ENCODE measurements at places on chromosomes 6 and 20.

- no peaks in the 10 kb centered on the region for H3K4me1 ChIP-seq
- H3K36me3 ChIP-seq, result no peaks in the 10 kb centered on the region
- H3K27ac ChIP-seq, result no peak overlapping the region
- no peak for DNase-seq
These were observed 30.1 kb upstream of the MAFB start for GRCh38 chr20:40718982-40719729.

- H3K27me3 ChIP-seq, result no peaks in the 10 kb centered on the region
- no peak for DNase-seq
- peaks cover 20% of the 10 kb centered on the region for H3K4me1 ChIP-seq
- no peak overlapping the region for H3K27ac ChIP-seq
- peaks cover 35% of the 10 kb centered on the region for H3K36me3 ChIP-seq
These were observed 19.9 kb downstream of the ATXN1 start for GRCh38 chr6:16741112-16742016.

DNA sequence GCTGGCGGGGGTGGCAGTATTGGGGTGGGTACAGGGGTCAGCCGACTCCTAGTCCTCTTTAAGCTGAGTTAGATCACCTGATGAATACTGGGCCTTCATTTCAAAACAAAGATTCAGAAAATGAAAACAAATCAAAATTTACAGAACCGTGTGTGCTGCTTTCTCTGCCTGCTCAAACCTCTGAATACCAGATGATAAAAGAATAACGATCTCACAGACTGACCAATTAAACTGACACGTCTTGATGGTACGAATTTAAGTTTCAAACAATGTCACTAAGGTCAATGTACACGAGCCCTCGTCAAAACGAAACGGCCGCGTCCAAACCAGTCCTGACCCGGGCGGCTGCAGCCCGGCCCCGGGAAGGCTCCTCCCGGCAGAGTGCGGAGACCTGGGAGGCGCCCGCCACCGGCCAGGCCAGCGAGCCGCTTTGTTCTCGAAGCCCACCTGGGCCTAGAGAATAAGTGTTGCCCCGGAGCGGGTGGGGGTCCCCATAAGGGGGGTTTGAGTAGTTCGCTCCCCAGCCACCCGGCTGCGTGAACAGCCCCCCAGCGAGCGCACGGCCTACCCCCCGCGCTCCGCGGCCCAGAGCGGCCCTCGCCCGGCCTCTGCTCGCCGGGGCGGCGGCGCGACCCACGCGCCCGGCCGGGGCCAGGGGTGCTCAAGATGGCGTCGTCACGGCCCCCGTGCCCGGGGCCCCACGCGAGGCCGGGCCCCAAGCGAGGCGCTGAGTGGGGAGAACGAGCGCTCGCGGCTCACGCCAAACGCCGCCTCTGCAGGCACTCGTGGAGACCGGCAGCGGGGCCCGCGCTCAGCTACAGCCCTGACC, 728 bp downstream of the PSMA7 start:
- peak overlapping the region; percentile 90 for H3K4me3 ChIP-seq
- H3K27me3 ChIP-seq, result no peaks in the 10 kb centered on the region
- no peak for DNase-seq
- peaks cover 27% of the 10 kb centered on the region for H3K4me1 ChIP-seq
- peaks cover 9% of the 10 kb centered on the region for H3K36me3 ChIP-seq

GRCh38 chr6:5950361-5950785, 56.4 kb downstream of the NRN1 start:
- H3K27ac ChIP-seq, result no peak overlapping the region
- peaks cover 5% of the 10 kb centered on the region for H3K36me3 ChIP-seq
- DNase-seq, result no peak
- peaks cover 2% of the 10 kb centered on the region for H3K27me3 ChIP-seq
- H3K4me1 ChIP-seq, result no peaks in the 10 kb centered on the region

DNA sequence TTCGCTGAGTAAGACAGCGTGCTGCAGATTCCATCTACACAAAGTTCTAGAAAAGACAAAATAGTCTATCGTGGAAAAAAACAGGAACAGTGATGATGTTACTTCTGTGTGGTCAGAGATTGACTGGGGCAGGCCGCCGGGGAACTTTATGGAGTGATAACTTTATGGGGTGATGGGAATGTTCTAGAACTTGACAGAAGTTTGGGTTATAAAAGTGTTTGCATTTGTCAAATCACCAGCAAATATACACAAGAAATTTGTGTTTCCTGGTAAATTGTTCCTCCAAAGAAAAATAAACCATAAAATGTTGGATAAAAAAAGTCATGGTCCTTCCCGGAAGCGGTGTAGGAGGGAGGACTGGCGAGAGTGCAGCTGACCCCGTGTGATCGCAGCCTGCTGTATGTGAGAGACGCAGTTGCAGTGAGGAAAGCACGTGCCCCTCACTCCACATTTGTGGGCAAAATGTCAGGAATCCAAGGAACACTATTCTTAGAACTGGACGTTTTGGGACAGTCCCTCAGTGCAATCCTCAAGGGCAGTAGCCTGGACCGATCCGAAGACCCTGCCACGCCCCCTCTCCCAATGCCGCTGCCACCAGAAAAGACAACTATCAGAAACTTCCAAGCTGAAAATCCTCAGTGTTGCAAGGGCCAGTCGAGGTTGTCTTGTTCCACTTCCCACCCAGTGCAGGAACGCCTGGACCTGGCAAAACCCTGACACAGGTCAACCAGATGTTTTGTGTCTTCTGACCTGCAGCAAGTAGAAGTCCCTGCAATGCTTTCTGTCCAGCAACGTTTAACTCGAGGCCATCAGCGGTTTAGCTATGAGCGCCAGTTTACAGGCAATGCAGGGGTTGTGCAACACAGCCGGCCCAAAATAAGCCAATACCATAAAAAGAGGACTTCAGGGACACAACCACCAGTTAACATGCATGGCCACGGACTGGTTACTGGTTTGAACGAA, 80.5 kb upstream of the QKI start:
- no peak overlapping the region for H3K4me3 ChIP-seq
- H3K4me1 ChIP-seq, result peaks cover 3% of the 10 kb centered on the region
- DNase-seq, result no peak
- H3K27me3 ChIP-seq, result peaks cover 15% of the 10 kb centered on the region
- H3K27ac ChIP-seq, result no peak overlapping the region

DNA sequence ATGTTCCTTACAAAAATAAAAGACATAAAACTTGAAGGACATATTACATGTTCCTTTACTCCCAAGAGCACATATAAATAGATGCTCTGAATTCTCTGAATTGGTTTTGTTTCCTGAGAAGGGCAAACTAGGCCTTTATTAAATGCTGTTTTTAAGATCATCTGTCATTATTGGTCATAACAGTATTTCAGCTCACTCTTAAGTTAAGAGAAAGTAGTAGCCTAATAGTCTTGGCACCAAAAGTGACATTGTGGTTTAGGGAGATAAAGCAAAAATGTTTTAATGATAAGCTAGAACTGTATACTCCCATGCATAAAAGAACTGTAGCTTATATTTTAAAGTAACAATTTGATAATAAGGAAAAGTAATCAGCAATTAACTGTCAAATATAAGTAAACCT, 361.1 kb upstream of the PTCHD4 start:
- H3K27me3 ChIP-seq, result no peaks in the 10 kb centered on the region
- no peak for DNase-seq
- no peak overlapping the region for H3K27ac ChIP-seq
- no peaks in the 10 kb centered on the region for H3K4me1 ChIP-seq

DNA sequence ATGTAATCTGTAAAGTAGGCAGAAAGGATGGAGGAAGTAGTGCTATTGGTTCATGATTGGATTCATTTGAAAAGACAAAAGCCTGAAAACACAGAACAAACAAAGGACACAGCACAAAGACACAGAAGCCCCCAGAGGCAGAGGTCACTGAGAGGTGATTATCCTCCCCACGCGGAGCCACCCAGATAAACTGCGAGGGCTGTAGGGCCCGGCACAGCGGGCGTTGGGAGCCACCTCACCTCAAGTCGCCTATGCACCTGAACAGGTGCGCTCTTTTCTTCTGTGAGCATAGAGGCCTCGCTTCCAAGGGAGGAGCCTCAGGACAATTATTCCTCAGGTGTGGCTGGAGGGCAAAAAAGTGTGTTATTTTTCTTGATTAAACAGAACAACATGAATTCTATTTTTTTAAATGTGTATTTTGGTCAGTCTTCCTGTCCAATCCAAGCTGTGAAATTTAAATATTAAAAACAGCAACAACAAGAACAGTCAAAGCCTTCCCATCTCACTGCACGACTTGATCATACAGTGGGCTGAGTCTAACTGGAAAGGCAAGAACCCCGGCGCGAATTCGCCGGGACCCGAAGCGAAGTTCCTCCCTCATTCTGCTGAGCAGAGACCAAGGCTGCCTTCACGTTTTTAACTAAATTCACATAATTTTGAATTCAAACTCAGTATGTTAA, 205.3 kb downstream of the THBS2 start:
- no peak for DNase-seq
- H3K4me1 ChIP-seq, result no peaks in the 10 kb centered on the region
- H3K4me3 ChIP-seq, result no peak overlapping the region
- H3K27ac ChIP-seq, result no peak overlapping the region
- H3K36me3 ChIP-seq, result no peaks in the 10 kb centered on the region
- H3K27me3 ChIP-seq, result peaks cover 3% of the 10 kb centered on the region

Measured in naive thymus-derived CD8-positive, alpha-beta T cell (primary cell).